ENCODE measurements at places on chromosomes 16 and 17. TPM values are rescaled to one million over a fixed set of nuclear protein-coding genes. Genes with fewer than 3 reads are reported as not detected.

Gene CRYBA1
- total RNA-seq = not detected

Gene CDH5
- total RNA-seq = 0.87 TPM

- no peak for DNase-seq
Measured at GRCh38 chr17:63816669-63817068, 10.6 kb upstream of the PSMC5 start.

Gene NPIPA5
- total RNA-seq = not detected

- peak; percentile 43 for DNase-seq
Measured at GRCh38 chr17:83193336-83194185, 114.2 kb downstream of the METRNL start.

GRCh38 chr16:25897702-25898101, 205.9 kb downstream of the HS3ST4 start:
- no peak for DNase-seq

DNA sequence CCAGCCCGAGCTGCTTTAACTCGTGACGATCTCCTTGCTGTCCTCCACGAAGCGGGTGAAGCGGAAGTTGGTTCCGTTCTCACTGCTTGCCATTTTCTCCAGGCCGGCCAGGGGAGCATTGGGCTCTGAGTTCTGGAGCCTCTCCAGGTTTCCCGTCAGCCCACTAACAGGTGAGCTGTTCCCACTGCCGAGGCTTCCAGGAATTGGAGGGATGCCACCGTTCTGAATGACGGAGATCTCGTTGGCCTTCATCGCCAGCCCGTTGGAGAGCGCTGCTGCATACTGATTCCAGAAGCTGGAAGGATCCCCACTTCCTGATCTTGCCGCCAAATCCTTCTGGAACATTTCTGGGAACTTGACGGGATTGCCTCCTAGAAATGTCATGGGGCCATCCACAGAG, 14.0 kb downstream of the SALL1 start:
- DNase-seq = peak; percentile 78

Gene RPRML
- total RNA-seq = not detected

Gene KRT24
- not detected for total RNA-seq

Gene PMFBP1
- not detected for total RNA-seq

DNA sequence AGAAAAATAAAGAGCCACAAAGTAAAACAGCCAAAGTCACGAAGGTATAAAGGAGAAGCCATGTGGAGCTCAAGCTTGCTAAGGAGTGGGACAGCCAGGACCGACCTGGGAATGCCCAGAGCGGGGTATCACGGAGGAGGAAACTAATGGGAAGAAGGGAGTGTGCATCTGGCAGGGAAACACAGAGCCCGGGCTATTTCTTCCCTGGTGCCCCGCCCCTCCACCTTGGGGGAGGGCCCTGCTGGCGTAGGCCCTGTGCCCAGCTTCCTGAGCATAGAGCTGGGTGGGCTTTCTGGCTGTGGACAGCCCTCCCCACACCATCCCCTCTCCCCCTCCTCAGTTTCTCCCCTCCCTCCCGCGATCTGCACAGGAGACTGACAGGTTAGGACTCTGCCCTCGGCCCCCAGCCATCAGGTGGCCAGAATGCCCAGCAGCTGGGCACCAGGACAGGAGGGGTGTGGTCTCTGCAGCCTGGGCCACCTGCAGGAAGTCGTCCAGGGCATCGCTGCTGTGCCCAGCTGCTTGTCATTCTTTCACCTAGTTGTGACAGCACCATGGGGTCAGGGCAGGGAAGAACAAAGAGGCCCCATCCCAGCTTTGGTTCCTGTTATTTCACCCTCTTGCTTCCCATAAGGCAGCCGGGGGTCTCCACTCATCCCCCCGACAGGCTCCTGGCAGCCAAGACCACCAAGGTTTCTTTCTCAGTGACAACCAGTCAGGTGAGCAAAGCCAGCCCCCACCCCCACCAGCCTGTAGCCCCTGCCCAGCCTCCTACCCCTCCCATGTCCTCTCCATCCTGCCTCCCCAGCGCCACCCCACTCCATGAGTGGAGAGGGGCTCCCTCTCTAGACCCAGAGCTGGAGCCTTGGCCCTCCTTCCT, 7.1 kb upstream of the DCAF7 start:
- no peak for DNase-seq

Gene CBLN1
- total RNA-seq = not detected

Gene UTP18
- total RNA-seq = 46.9 TPM

Gene ERN1
- 10.6 TPM for total RNA-seq

DNA sequence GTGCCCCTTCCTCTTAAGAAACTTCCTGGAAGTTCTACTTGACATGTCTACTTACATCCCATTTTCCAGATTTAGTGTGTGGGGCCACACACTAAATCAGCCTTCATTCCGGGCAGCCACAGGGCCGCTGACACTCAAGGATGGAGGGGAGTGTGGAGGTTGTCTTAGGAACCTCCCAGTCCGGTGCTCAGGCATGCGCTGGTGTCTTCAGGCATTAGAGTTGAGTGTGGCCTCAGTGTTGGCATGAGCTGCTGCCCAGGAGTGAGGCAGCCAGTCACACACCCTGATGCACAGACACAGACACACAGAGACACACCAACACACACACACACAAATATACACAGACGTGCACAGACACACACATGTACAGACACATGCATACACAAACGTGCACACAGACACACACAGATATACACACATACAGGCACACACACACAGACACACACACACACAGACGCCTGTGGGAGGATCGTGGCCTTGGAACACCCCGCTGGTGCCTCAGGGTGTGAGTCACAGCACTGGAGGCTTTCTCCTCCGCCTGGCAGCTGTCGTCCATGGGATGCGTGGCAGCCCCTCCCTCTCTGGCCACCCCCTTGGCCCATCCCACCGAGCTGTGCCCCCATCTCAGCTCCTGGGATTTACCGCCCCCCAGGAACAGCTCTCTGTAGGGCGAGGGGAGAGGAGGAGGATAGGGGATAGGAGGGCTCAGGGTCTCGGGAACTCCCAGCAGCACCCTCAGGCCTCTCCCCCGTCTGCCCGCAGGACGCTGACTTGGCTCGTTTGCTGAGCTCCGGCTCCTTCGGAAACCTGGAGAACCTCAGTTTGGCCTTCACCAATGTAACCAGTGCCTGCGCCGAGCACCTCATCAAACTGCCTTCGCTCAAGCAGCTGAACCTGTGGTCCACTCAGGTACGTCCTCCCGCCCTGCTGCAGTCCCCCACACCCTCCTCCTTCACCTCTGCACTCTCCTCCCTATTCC, 75.6 kb upstream of the PLCG2 start:
- peak; percentile 39 for DNase-seq

Gene DOC2A
- not detected for total RNA-seq

DNA sequence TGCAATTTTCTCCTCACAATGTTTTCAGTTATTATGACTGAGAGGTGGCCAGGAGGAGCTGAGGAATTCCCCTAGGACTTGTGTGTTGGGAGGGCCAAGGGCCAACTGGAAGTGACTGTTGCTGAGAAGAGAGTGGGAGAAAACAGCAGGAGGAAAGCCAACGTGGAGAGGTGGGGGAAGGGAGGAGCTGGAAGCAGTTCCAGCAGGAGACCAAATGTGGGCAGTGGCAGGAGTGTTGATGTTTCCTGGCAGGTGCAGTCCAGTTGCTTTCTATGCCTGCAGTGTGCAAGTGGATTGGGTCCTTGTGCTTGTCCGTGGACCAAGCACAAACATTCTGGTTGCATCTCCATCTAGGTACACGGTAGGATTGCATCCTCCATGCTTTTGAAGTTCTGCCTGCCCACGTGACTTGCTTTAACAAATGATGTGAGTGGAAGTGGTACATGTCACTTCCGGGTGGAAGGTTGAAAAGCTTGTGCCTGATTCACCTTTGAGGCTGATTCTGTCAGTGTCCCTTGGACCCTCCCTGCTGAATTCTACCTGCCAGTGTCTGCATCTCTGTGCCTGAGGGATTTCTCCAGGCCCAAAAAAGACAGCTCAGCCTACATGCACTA, 54.7 kb upstream of the CRHR1 start:
- DNase-seq = no peak

DNA sequence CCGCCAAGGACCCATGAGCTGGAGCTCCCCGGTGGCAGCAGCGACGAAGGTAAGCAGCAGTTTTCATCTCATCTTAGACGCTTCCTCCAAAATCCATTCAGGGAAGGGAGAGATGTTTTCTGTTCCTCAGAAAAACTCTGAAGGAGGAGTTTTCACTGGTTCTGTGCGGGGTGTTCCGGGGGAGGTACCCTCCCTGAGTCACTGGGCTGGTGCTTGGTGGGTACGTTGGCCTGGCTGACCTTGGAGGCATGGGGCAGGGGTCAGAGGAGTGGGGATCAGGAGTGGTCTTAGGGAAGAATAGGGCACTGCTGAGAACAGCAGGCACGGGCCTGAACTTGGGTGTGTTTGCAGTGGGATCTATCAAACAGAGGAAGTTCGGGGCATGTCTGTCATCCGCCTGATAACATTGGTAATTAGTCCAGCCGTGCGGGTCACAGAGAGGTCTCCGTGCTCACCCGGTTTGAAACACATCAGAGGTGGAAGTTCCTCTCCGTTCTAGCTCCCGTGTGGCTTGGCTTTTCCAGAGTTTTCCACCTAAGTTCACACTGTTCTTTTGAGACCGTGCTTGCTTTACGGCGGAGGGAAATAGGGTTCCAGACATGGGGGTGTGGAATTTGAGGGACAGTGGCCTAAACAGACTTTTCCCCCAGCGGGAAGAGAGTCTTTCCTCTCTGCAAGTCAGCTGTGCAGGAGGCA, 59.6 kb upstream of the CIBAR2 start:
- no peak for DNase-seq

DNA sequence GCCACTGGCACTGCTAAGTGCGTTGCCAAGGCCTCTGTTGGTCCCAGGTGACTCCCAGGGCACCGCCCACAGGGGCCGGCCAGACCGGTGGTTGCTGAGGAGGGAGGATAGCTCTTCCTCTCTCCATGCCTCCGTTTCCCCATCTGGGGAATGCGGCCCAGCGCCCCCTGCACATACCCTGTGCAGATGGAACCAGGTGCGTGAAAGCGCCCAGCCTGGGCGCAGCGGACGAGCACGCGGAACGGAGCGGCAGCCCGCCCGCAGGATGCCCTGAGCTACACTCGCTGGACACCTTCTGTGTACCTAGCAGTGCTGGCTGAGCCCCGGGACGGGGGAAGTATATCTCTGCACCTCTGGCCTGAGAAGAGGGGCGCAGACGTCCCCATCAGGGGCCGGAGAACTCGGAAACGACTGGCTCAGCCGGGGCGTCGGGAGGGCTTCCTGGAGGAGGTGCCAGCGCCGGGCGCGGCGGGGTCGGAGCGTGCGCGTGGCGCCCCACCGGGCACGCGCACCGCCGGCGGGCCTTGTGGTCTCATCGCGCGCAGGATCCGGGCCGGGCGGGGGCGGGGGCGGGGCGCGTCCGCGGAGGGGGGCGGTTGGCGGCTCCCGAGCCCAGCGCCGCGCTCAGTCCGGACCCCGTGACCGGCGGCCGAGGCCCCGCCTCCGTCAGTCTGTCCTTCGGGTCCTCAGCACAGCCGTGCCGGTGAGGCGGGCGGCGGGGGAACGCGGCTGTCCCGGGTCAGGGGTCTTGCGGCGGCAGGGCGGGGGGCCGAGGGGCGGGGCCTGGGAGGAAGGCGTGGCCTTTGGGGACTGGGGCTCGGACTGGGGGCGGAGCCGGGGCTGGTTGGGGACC, at the start of the genes CCDC78 and HAGHL:
CCDC78 (minus strand) TSS at position 6 of the 853 bp plus-strand sequence. CDS start 76 bp downstream, outside the sequence.
HAGHL (plus strand) TSS at position 669 of the 853 bp plus-strand sequence. CDS start 404 bp downstream, outside the sequence.
- no peak for DNase-seq

Gene STH
- not detected for total RNA-seq

Gene C16orf96
- 0.10 TPM for total RNA-seq

- DNase-seq = no peak
Measured at GRCh38 chr17:22703204-22703603, 1010.9 kb downstream of the KCNJ18 start.

Gene SLC47A1
- 2.4 TPM for total RNA-seq

Gene HEXIM2
- 7.3 TPM for total RNA-seq

DNA sequence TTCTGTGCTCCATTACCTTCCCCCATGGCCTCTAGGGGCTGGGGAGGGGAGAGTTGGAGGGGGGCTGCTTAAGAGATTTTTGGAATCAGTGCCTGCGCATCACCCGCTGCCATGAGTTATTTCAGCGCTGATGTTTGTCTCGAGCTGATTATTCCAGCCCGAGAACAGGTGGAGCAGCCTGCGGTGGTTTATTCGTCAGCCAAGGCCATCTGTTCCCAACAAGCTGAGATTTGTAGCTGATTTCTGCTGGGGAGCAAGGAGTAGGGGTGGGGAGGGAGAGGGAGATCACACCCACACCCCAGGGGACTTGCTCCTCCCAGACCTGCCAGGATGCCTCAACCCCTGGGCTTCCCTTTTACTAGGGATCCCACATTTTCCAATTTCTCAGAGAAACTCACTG, 23.1 kb downstream of the PIPOX start:
- DNase-seq = no peak

Gene C17orf78
- not detected for total RNA-seq

Gene HBA2
- not detected for total RNA-seq

DNA sequence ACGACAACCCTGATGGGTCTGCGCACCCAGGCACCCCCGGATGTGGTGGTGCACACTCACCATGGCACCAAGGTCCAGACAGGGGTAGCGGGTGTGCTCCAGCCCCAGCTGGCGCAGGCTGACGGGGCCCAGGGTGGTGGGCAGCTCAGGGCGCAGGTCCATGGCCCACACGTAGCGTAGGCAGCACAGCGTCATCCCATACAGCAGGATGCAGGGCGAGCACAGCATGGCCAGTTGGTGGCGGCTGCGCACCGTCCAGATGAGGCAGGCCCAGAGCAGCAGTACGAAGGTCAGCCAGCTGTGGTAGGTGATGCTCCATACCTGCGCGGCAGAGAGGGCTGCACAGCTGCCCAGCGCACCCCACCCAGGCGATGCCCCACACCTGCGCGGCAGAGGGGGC, 29.8 kb downstream of the CTU2 start:
- no peak for DNase-seq

GRCh38 chr17:65131946-65132345, 5.2 kb upstream of the RGS9 start:
- DNase-seq = peak; percentile 75

Gene TNFRSF17
- total RNA-seq = not detected

- DNase-seq = peak; percentile 48
Measured at GRCh38 chr17:15516150-15516549, 47.1 kb downstream of the TVP23C start.

GRCh38 chr17:68963958-68964357, 8.8 kb upstream of the ABCA8 start:
- no peak for DNase-seq

GRCh38 chr17:4124999-4125398, 17.8 kb downstream of the ZZEF1 start:
- DNase-seq = no peak

Gene CTRB1
- not detected for total RNA-seq

Gene SLC52A1
- total RNA-seq = 0.55 TPM
